GM04503 (cell line): ENCODE measurements at places on chromosomes 16 and 17.

DNA sequence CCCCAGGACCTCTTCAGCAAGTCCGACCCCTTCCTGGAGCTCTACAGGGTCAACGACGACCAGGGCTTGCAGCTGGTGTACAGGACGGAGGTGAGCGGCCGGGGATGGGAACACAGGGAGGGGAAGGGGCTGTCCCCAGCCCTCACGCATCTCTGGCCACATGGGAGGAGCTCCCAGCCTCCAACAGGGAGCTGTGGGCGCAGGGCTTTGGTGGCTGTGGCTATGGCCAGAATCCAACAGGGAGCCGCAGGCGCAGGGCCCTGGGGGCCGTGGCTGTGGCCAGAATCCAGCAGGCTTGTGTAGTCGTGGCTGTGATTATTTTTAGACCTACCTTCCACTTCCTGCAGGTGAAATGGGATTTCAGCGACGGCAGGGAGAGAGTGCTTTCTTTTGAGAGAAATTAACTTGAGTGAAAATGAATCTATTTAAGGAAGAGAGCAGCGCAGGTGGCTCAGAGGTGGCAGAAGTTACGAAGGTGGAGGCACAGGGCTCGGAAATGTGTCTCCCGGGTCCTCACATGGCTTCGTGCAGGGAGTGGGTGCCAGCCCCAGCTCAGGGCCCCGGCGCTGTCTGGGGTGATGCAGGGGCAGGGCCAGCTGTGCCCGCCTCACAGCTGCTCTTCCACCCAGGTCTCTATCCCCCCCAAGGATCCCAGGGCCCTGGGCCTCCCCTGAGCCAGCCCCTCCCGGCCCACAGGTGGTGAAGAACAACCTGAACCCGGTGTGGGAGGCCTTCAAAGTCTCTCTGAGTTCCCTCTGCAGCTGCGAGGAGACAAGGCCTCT is 9.4 kb downstream of the CPNE7 start:
- no peak for DNase-seq

DNA sequence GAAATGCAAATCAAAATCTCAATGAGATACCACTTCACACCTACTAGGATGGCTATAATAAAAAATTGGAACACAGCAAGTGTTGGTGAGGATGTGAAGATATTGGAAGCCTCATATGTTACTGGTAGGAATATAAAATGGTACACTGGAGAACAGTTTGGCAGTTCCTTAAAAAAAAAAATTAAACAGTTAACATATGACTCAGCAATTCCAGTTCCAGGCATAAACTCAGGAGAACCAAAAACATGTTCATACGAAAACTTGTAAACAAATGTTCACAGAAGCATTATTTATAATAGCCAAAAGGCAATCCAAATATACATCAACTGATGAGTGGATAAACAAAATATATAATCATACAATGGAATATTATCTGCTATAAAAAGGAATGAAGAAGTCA is 28.2 kb downstream of the ZNF652 start:
- no peak for DNase-seq

DNA sequence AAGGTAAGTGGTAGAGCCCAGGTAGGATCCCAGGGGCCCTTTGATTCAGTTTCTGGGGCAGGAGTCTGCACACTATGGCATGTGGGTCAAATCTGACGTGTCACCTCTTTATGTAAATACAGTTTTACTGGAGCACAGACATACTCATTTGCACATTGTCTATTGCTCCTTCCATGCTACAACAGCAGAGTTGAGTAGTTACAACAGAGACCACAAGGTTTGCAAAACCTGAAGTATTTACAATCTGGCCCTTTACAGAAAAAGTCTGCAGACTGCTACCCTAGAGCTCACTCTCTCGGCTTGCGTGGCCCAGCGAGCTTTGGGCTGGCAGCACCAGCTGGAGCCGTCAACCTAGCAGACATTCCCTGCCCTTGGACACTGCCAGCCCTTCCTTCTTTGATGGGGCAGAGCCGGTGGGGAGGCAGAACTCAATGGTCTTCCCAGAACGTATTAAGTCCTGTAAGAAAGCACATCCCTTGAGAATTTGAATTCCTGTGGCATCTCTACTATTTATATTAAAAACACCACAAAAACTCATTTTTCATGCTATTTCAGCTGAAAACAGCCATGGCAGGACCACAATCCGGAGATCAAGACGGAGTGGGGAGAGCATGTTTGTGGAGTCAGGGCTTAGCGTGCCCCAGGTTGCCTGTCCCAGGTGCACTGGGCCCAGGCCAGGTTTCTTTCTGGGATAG is 133.1 kb upstream of the NUDT7 start:
- no peak for DNase-seq

GRCh38 chr16:10738231-10739077 is 5.2 kb upstream of the NUBP1 start:
- DNase-seq: no peak

DNA sequence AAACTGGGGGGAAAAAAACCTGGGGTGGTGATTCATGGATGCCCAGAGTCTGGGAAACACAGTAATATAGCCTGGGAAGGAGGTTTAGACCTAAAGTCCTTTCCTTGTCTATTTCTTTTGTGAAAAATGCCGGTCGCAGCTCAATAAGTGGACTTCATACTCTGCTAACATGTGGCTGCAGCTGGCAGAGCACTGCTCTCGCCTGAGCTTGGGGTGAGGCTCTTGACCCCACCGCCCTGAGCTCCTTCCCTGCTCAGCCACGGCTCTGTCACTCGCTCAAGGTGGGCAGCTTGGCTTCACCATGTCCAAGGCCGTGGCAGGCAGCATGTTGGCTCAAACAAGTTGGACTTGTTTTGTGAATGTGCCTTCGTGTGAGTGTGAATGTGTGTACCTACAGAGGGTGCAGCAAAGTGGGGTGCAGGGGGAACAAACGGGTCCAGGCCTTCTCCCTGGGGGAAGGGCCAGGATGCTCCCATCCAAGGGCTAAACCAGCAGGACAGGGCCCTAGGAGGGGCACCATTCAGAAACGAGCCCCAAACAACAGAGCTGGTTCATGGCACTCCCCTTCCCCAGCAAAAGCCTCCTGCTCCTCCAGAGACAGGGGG is 4.9 kb downstream of the FA2H start:
- no peak for DNase-seq

DNA sequence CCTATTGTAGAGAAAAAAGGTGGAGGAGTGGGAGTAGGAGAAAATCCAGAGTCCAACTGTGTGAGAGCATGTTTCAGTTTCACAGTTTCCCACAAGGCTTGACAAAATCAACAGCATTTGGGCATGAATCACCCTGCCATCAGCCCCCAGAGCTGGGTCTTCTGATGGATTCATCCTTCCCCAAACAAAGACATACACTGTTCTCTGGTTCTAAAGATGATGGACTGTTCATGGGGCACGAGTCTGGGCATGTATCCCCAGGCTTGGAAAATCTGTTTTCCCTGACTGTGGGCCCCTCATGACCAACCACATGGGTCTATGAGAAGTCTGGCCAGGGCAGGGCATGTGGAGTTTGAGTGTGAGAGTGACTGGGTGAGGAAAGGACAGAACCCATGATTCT is 210.4 kb upstream of the IRX5 start:
- DNase-seq: no peak

GRCh38 chr17:55760643-55761355 is 9.9 kb downstream of the PCTP start:
- no peak for DNase-seq

GRCh38 chr16:87123356-87124001 is 193.7 kb downstream of the C16orf95 start:
- no peak for DNase-seq

- DNase-seq: no peak
Measured at GRCh38 chr16:55021595-55022475, 91.2 kb downstream of the IRX5 start.

GRCh38 chr17:49690256-49690655 is 12.4 kb upstream of the SPOP start:
- DNase-seq: no peak

- no peak for DNase-seq
Measured at GRCh38 chr16:78524066-78524595, 424.7 kb downstream of the WWOX start.

DNA sequence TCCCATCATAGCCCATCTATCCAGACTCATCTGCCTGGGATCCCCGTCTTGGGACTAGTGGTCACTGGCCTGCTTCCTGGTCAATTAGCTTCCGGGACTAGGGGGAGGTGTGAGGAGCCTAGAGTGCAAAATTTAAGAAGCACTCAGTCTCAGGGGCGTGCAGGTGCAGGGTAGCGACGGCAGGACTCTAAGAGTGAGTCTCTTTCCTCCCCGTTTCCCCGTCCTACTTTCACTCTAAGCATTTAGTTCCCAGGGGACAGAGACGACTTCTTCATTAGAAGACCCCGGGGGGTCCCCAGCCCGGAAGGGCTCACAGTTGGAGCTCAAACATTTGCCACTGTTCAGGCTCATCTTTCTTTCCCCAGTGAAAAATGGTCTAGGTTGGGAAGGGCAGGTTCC is 677 bp upstream of the ZNHIT3 start:
- DNase-seq: no peak
